Type B pancreatic cell (in vitro differentiated cells): ENCODE measurements at places on chromosomes 4 and X. TPM values are rescaled to one million over a fixed set of nuclear protein-coding genes. Genes with fewer than 3 reads are reported as not detected.

F9 gene
- total RNA-seq: 0.24 and 0.36 TPM in 2 replicates

- no peak for DNase-seq
These were observed 106.3 kb downstream of the REPS2 start for GRCh38 chrX:17052793-17053192.

DNA sequence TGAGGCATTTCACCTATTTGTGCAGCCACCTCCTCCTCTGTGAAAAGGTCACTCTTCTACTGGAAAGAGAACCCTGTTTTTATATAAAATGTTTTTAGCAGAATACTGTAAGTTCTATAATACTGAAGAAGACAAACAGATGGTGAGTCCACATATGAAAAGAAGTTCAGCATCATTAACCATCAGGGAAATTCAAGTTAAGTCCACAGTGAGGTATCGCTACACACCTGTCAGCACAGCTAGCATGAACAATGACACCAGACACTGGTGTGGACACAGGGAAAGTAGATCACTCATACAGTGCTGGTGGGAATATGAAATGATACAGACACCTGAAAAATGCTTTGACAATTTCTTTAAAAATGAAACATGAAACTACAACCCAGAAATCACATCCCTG is 133.0 kb downstream of the MAD2L1 start:
- DNase-seq: no peak

GLOD5 gene
- total RNA-seq: not detected in 2 replicates

DNA sequence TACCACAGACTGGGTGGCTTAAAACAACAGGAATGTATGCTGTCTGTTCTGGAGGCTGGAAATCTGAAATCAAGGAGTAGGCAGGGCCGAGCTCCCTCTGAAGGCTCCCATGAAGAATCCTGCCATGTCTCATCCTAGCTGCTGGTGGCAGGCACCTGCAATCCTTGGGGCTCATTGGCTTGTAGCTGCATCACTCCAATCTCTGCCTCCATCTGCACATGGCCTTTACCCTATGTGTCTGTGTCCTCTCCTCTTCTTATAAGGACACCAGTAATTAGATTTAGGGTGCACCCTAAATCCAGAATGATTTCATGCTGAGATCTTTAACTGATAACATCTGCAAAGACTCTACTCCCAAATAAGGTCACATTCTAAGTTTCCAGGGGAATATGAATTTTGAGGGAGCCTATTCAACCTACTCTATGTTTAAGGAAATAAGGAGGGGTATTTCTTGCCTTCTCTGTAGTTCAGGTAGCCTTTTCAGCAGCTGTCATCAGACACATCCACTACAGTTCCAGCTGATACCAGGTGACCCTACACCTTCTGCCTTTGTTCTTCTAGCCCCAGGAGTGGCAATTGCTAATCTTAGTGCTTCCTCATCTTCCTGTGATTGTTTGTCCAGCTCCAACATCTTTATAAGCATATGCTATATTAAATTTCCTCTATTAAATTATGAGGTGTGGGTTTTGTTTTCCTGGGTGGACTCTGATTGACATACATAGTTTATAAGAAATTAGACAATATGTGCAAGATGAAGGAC is 295.1 kb upstream of the TAPT1 start:
- no peak for DNase-seq

DNA sequence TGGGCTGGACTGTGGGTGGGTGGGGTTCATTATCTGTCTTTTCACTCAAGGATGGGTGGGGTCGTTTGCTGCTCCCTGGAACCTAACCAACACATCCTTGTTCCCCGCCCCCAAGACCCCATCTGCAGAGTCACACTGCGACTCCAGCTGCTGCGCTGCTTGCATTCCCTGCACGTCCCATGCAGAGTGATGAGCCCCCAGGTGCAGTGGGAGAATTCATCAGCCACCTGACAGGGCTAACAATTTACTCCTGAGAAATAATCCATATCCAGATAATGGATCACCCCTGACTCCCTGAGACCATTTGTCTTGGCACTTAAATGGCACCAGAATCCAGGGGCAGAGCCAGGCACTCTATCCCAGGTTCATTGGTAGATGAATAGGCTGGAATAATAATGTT is 12.4 kb upstream of the ARHGAP36 start:
- no peak for DNase-seq

- no peak for DNase-seq
These were observed 207.3 kb downstream of the GABRB1 start for GRCh38 chr4:47238667-47239066.

FAM47A gene
- not detected in 2 replicates for total RNA-seq

DNA sequence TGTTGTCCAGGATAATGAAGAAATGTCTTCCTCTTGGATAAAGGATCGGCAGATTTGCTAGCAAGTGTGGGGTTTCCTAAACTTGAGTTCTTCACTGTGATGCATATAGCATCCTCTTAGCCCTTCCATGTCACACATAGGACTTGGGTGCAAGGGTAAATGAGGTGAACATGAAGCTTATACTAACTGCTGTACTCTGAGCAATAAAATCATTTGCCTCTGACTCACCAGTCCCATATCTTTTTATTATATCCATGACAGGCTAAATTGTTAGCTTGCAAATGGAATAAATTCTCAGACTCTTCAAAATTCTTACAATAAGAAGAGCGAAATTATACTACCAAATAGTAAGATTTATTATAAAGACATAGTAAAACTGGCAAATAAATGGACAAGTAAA is 14.7 kb upstream of the TBC1D1 start:
- no peak for DNase-seq

DNA sequence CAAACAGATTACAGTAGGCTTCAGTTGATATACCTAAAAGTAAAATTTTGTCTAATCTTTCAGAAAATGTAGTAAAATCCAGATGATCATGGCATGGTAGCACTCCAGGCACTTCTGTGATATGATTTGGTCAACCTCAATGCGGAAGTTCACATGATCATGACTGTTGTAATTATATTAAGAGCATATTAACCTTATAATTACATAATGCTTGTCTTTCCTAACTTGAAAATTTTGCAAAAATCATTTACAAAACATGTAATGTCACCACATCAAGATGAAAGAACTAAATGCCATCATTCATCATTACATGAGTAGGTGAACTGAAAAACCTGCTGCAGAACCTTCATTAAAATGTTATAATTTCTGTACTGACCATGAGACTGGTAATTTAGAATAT is 88.1 kb downstream of the MBNL3 start:
- no peak for DNase-seq

- DNase-seq: no peak
These were observed 617.0 kb downstream of the MID1IP1 start for GRCh38 chrX:39418254-39418704.

GLRB gene
- 5.0 and 5.2 TPM in 2 replicates for total RNA-seq
